ENCODE measurements at places on chromosomes 7 and 10.

DNA sequence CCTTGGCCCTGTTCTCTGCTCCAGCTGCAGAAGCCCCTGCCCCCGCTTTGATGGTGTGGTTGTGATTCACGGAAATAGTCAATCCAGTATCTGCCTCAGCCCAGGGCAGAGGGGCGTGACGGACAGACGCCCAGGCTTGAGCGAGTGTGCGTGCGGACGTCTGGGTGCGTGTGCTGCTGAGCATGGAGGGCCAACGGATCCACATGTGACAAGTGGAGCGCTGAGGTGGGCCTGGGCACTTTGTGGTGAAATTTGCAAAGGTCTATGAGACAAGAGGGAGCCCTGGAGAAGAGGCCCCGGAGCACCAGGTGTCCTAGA, 94.4 kb downstream of the WDR37 start:
- no peak for DNase-seq

DNA sequence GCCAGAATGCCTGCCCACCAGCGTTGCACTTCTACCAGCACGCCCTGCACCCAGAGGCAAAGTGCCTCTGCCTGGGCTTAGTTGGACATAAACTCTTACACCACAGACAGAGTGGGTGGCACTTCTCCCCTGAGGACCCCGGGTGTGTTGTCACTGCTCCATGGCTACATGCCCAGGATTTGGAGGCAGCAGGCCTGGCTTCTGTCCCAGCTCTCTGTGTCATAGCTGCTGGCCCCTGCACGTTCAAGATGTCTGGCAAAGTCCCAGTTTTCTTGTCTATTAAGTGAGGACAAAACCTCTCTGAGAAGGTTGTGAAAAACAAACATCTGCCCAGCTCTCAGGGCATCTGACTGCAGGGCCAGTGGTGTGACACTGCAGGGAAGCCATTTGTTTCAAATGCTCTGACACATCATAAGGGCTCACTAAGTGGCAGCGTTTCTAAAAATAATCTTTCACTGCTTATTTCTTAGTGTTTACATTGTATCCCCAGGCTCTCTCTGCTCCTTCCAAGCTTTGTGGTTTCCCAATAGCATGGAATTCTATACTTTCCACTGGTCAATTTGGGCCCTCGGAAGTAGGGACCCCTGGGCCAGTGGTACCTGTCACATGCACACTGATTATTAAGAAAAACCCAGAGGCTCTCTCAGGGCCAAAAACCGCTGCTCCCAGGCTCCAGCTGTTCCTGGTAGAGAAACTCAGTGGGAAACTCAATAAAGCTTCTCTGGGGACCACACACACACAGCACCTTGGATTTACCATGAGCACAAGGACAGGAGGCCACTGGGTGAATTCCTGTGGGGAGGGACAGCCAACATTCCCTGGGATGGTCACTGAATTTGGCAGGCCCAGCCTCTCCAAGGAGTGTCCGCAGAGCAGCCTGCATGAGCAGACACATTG, 86.2 kb upstream of the ANLN start:
- peak; percentile 79 for DNase-seq

DNA sequence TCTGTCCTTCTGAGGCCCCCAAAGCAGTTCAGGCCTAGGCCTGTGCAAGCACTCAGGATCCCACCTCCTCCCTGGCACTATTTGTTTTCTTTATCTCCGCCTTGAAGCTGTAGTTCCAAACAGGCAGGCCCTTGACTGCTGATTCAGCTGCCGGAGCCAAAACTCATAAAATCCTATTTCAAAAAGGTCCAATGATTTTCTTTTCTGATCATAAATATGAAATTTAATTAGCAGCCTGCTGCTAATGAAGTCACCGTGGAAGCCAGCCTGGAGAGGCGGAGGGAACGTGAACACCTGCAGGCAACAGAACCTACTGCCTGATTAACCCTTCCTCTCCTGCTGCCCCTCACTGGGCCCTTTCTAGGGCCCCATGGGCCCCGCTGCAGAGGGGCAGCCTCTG, 60.1 kb downstream of the CARD11 start:
- no peak for DNase-seq

GRCh38 chr10:12972146-12972545, 29.4 kb downstream of the CCDC3 start:
- DNase-seq: no peak

DNA sequence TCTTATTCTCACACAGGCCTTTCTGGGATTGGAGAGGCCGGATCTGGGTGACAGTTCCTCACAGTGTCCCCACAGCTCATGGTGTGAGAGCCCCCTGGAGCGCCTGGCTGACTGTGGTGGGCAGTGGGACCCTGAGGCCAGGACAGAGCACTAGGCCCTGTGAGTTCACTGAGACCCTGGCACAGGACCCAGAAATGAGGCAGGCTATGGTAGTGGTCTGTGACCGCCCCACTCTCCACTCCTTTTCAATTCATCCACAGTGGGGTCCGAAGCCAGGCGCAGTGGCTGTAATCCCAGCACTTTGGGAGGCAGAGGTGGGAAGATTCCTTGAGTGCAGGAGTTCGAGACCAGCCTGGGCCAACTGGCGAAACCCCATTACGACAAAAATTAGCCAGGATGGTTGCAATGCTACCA, 95.9 kb upstream of the TNRC18 start:
- no peak for DNase-seq

Measured in hypothalamus (tissue), 51 donors.